Hematopoietic multipotent progenitor cell treated with erythropoietin and hydrocortisone succinate and interleukin-3 and kit ligand, for 4 days (in vitro differentiated cells): ENCODE measurements at places on chromosomes 1 and 21.

- DNase-seq = no peak
These were observed 16.4 kb downstream of the ALDH4A1 start for GRCh38 chr1:18886003-18886335.

GRCh38 chr1:73593804-73594203 lies 604.2 kb downstream of the LRRIQ3 start:
- no peak for DNase-seq

- peak; percentile 48 for DNase-seq
These were observed 39.9 kb downstream of the SIPA1L2 start for GRCh38 chr1:232589812-232590743.

- DNase-seq = peak; percentile 58
These were observed 2.4 kb downstream of the FNBP1L start for GRCh38 chr1:93450321-93450720.

DNA sequence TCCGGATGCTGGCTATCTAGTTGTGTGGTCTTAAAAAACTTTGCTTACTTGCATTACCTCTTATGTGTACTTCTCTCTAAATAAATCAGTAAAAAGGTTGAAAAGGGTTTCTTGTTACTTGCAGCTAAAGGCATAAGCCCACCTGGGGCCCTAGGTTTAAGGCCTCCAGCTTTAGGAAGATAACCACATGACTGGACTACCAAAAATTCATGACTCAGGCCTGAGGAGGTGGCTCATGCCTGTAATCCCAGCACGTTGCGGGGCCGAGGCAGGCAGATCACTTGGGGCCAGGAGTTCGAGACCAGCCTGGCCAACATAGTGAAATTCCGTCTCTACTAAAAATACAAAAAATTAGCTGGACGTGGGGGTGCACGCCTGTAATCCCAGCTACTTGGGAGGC lies 142.9 kb downstream of the APP start:
- DNase-seq = no peak

DNA sequence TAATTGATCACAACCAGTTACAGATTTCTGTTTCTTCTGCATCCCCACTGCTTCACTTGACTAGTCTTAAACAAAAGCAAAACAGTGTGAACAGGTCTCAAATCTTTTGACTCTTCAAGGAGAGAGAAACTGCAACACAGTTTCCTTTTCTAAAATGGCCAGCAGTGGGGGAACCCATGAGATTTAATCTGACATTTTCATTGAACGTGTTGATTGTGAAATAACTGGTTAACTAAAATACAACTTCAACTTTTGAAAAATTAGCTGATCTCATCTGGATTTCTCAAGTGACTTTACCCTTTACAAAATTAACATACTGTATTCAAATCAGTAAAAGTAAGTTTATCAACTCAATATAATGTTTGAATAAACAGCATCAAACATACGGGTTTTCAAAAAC lies 143.0 kb downstream of the HFM1 start:
- peak; percentile 51 for DNase-seq

DNA sequence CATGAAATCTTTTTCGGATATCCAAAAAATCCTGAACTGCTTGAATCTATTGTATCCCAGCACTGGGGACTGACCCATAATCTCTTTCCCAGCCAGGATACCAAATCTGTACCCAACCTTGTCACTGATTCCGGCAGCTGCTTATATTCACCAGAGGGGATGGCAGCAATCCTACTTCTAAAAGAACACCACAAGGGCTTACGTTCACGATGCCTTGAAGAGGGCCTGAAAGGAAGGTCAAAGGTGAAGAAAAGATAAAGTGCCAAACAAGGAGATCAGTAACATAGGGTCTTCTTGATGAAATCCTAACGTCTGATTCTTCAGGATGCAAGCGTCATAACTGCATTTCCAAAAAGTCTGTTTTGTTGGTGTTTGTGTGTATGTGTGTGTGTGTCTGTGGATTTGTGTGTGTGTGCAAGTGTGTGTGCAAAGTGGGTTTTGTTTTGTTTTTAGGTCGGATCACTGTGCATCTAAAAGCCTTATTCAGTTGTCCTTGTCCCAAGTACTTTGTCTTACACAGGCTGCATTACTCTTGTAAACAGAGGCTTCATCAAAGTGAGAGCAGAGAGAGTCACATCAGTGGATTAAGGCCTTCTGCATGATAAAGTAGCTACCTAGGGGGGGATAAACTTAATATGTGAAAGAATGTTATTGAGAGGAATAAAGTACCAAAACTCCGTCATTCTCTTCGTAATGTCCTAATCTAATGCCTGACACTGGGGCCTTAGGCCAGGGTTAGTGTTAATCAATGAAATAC lies 179.3 kb downstream of the BARHL2 start:
- DNase-seq = no peak

- no peak for DNase-seq
These were observed 24.0 kb downstream of the AGRN start for GRCh38 chr1:1043921-1044320.

DNA sequence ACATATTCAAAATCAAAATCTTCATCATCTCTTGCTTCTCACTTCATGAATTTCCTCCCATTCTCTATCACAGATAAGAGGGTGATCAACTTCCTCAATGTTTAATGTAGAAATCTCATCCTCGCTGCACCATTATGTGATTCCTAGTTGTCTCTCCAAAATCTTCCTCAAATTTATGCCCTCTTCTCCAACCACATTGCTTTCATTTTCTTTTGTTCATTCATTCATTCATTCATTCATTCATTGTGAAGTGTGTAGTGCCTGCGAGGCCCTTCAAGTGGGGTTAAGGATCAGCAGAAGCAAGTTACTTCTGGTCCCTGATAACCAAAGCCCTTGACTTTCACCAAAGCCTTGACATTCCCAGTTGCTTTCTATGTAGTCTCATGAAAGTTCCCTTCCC lies 33.5 kb upstream of the HIVEP3 start:
- DNase-seq = no peak

DNA sequence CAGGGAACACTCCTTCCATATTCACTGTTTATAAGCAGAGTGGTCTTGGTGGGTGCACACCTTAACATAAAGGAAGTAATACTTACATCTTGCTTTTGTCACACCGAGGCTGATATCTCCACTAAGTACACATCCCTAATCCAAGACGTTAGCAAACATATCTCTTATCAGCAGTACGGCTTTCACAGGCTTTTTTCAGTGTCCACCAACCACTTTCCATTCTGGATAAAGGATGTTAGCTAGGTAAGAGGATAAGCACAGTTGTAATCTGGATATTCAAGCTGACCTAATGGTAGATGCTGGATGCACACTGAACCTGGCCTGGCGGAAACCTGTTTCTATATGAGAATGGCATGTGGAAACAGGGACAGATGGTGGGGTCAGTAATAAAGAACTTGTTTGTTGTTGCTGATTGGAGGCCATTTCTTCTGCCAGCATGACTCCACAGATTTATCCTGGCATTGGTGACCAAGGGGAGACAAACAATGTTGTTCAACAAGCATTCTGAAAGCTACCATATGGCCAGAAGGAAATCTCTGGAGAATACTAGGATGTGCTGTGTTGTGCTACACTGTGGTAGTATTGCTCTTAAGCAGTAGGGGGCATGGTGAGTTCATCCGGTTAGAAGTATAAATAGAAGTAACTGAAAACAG lies 416.4 kb downstream of the PTBP2 start:
- DNase-seq = peak; percentile 84

- no peak for DNase-seq
These were observed 524 bp downstream of the LRRC38 start for GRCh38 chr1:13513063-13513894.

GRCh38 chr21:37829447-37829846 lies 86.8 kb downstream of the KCNJ6 start:
- DNase-seq = peak; percentile 52

GRCh38 chr1:46535063-46535462 lies 16.4 kb downstream of the KNCN start:
- peak; percentile 62 for DNase-seq

DNA sequence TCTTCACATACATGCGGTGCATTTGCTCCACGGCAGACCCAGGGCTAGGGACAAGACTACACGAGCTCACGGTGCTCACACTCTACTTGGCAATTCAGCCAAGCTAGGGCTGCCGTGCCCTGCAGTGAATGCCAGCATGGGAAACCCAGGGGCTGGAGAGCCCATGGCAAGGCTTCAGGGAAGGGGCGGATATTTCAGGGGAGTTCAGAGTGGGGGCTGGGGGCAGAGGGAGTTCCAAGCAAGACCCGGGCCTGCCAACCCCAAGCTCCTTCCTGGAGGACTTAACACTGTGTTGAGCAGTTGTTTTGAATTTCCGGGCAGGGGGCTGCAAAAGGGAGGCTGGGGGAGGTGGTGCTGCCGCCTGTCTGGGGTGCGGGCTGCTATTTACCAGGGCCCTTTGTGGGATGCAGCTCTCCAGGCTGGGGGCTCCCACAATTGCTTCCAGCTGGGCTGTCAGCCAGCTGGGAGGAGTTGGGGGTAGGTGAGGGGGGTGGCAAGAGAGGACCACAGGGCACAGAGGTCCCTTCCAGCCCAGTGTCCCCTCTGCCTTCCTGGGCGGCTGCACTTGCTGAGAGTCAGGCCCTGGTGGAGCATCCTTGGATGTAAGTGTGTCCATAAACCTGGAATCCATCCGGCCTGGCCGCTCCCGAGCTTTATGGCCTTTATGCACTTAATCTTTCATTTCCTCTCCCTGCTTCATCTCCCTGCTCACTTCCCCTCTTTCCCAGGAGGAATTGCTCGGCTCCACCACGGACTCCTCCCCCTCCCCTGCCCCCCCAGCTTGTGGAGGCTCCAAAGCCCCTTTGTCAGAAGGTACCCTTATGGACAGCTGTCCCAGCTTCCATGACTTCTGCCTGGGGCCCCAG lies 55.8 kb upstream of the SSBP3 start:
- DNase-seq = no peak

- no peak for DNase-seq
These were observed 65.0 kb downstream of the KCNH1 start for GRCh38 chr1:211068976-211069375.

DNA sequence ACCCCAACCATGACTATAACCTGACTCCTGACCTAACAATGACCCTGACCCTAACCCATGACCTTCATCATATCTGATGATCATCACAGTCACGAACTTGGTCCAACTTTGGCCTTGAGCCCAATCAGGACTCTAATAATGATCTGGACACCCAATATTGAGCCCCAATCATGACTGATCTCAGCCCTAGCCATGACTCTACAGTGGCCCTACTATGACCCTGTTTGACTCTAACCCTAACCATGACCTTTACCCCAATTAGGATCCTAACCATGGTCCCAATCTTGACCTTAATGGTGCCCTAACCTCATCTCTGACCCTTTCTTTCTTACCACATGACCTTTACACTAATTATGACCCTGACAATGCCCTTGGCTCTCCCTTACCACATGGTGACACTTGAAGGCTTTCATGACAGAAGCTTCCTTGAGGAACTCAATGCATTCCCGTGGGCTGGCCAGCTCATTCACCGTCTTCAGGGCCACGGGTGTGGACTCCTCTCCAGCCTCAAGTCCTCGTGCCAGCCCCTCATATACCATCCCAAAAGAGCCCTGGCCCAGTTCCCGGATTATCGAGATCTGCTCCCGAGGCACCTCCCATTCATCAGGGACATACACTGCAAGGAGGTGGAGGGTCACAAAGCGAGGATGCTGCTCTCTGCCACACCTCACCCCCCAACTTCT lies 16.2 kb downstream of the INSRR start:
- no peak for DNase-seq

DNA sequence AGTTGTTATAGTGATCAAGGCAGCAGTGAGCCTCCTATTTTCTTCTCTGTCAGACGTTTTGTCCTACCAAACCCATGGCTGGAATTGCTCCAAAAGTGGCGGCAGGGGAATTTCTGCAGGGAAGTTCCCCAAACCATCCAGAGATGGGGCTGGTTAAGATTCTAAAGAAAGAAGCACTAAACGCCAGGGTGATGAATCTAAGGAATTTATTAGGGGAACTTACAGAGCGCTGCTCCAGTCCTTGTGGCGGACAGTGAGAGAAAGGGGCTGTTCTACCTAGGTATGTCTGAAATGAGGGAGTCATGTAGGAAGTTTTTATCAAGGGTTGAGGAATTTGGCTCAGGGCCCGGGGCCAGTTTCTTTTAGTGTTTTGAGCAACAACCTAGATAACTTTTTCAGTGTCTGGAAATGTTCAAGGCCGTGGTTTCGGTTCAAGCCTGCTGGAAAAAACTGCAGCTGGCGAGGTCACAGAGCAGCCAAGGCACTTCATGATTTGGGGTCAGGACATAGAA lies 222.4 kb upstream of the B3GALT2 start:
- peak; percentile 45 for DNase-seq

GRCh38 chr1:1305300-1306069 lies 2.2 kb downstream of the ACAP3 start:
- peak; percentile 93 for DNase-seq

DNA sequence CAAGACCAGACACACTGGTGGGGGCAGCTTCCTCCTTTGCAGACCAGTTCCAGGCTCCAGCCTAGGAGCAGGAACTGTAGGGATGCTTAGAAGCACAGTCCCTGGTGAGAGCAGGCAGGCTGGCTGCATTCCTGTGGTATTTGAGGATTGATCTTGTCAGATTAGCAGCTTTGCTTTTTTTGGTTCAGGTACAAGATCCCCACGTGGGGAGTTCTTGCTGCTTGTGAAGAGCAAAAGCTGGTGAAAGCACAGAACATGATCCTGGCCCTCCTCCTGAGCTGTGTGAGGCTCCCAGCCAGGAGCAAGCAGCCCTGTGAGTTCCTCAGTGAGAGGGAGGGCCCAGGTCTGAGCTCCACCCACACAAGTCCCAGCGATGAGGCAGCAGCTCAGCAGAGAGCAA lies 75.3 kb upstream of the ARTN start:
- DNase-seq = no peak

DNA sequence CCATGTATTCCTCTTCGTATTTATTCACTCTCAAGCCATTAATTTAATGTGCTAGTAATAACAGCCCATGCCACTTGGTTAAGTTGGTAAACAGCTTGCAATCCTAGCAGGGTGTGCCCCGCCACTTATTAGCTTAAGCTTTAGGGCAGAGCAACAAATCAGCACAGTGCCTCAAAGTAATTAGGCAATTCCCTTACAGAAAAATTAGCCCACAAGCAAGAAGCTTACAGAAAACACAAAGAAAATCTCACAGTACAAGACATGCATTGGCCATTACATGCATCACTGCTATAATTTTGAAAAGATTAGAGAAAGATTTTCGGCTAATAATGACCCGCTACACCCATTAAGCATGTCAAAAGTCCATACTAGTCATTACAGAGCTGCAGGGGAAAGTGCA lies 47.6 kb downstream of the TGFB2 start:
- DNase-seq = no peak

DNA sequence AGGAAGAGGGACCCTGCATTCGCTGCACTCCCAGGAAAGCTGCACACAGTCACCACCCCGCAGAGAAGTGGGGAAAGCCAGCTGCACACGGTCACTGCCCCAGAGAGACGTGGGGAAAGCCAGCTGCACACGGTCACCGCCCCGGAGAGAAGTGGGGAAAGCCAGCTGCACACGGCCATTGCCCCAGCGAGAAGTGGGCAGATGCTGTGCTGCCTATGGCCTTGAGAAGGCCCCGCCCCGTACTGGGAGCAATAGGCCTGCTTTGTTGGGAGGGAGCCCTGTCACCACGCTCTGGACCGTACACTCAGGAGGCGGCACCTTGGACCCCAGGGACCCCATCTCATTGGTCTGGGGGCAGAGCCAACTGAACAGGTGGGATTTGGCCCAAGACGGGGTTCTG lies 4.3 kb upstream of the GPR153 start:
- DNase-seq = no peak

GRCh38 chr21:46285761-46286647 lies at the start of gene YBEY:
TSS of gene YBEY (plus strand) at chr21:46286342. CDS start at chr21:46286914, 572 bp downstream.
- peak; percentile 96 for DNase-seq
